ENCODE measurements at places on chromosomes 6 and 20.

DNA sequence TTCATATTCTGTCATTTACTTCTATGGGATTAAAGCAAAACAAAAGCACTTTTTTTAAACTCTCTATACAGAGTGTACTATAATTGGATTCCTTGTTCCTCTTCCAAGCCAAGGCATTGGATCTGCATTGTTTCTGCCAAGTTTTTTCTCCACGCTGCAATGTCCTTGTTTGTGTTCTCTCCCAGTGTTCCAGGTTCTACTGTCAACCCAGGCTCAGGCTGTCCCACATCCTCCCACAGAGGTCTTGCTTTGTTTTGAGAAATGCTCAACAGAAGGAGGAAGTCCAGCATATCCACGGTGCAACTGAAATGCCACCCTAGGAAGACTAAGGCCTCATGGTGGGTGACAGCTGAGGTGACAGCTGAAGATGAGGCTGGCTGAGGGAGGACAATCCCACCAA, 287.1 kb upstream of the PRDM1 start:
- no peak for DNase-seq

GRCh38 chr6:33440649-33441309, 13.6 kb upstream of the ZBTB9 start:
- no peak for DNase-seq

- no peak for DNase-seq
Observed at GRCh38 chr20:19626896-19627295, 131.2 kb upstream of the RIN2 start.

DNA sequence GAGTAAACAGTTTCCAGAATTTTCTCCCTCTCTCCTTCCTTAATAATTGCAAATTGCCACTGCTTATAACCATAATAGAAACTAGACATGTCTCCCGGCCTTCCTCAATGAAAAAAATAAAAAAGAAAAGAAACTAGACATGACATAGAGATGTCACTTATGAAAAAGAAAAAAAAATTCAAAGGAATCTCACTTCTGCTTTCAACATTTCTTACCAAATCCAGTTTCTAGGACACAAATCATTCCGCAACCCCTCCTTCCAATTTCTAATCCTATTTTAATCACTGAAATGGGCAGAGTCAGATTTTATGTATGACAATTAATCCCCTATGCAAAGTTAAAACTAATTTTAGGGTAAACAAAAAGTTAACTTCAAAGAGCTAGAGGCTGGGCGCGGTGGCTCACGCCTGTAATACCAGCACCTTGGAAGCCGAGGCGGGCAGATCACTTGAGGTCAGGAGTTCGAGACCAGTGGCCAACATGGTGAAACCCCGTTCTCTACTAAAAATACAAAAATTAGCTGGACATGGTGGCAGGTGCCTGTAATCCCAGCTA, 40.1 kb upstream of the EEF1A1 start:
- DNase-seq: no peak

All from RKO (cell line).